Iris pigment epithelial cell (primary cell): ENCODE measurements at places on chromosomes 5 and 9.
A peak's percentile ranks its signal among the peaks of the same experiment; 100 is the strongest.

- DNase-seq, result no peak
These were observed 311.8 kb upstream of the DMRT1 start for GRCh38 chr9:529731-530130.

GRCh38 chr5:110769000-110769681 is 30.3 kb downstream of the SLC25A46 start:
- peak; percentile 87 for DNase-seq

DNA sequence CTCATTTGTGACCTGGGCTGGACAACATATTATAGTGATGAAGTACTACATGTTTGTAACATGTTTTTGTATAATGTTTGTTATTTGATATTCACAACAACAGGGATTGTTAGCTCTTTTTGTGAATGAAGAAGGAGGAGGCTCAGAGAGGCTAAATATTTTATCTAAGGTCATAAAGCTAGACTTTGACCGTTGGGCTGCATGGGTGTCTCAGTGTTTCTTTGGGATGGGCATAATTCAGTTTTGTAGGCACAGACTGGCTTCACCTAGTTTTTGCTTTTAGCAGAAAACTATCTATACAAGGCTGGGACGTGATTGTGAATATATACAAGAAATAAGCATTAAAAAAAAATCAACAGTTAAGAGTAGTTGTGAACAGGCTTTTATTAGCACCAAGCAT is 15.0 kb upstream of the GNG10 start:
- DNase-seq, result no peak

GRCh38 chr5:137136991-137137632 is 362.0 kb downstream of the SPOCK1 start:
- DNase-seq, result no peak

GRCh38 chr5:459562-460272 is 16.7 kb downstream of the EXOC3 start:
- DNase-seq, result no peak

DNA sequence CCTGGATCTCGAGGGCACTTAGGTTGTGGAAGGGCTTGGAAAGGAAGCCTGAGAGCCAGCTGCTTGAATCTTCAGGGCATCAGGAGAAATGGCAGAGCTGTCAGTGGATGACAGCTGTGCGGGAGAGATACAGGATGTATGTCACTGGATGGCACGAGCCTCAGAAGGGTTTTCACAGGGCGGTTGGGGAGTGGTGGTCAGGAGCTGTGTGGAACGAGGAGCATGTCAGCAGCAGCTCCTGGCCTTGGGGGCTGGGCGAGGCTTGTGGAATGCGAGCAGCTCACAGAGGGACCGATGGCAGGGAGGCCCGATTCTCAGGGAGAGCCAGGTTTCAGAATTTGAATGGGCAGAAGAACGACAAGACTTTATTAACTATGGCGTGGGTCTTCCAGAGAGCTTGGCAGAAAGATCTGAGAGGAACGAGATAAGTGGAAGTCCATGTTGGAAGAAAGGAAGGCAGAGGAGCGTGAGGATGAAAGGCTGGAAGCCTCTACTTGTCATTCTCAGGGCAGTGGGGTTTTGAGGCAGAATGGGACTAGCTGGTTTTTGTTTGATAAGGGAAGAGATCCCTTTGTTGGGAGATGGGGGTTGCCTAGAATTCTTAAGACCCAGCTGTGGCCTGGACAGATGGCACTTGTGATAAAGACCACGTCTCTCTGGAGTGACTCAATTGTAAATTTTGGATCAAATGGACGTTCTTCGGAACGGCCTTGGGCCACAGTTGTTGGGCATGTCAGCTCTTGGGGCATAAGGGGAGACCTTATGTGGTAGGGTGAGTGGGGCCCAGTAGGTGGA is 60.3 kb downstream of the SNX30 start:
- no peak for DNase-seq

DNA sequence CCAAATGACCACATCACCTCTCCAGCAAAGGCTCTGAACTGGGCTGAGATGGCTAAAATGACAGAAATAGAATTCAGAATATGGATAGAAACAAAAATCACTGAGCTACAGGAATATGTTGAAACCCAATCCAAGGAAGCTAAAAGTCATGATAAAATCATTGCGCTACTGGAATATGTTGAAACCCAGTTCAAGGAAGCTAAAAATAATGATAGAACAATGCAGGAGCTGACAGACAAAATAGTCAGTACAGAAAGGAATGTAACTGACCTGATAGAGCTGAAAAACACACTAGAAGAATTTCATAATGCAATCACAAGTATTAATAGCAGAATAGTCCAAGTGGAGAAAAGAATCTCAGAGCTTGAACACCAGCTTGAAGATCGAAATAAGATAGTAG is 394.9 kb upstream of the GRAMD2B start:
- no peak for DNase-seq

DNA sequence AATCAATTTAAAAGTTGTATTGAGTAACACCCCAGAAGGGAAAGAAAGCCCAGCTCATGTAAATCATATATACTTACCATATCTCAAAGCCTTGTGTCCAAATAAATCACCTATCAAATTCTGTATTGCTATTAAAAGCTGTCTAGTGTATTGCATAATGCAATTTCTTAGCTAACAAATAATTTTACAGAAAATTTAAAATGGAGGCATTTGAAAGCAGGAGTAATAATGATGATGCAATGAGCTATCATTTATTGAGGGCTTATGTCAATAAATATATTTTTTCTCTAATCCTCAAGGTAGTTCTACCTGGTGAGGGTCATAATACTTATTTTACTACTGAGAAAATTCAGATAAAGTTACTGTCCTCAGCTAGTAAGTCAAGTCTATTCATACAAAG is 42.8 kb upstream of the CDK5RAP2 start:
- DNase-seq, result no peak

DNA sequence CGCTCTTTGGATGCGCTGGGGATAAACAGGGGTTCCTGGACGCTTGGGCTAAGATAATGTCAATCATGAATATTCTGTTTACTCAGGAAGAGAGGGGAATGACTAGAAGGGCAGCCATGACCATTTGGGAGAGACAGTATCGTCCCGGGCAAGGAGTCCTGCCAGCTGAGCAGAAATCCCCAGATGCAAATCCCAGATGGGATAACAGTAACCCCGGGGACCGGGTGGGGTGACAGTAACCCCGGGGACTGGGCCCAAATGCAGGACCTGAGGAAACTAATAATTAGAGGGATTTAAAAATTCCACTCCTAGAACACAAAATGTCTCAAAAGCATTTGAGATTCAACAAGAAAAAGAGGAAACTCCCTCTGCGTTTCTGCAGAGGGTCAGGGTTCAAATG is 189.0 kb upstream of the PPP1R26 start:
- no peak for DNase-seq

GRCh38 chr5:112923988-112924387 is 2.0 kb upstream of the REEP5 start:
- DNase-seq, result no peak

DNA sequence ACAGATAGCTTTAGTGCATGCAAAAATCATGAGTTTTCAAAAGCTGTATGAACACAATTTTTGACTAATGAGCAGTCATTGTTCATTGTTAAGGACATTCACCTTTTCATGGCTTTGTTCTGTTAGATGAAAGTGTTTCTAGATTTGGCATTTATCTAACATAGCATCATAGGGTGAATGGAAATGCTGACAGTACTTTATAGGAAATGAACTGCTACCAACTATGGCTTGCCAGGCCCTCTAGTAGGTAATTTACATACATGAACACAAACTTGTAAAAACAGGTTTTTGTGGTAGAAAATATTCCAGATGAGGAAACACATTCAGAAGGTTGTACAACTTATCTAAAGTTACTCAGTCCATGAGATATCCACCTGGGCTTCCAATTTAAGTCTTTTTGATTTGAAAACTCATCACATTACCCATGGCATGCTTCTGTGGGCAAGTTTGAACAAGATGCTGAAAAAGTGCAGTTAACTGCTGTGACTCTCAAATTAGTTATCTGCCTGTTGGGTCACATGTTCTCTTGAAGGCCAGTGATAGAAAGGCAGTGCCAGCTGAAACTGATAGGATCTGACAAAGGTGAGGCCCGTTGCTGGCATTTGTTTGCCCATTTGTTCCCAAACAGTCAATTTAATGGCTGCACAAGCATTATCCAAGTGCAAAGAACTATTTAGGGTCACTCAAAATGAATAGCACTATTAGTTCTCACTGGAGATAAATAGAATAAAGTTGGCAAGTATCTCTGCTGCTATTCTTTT is 399.1 kb downstream of the MAN2A1 start:
- no peak for DNase-seq

GRCh38 chr9:5493679-5494511 is 16.4 kb upstream of the PDCD1LG2 start:
- peak; percentile 90 for DNase-seq
